Caco-2 (cell line): ENCODE measurements at places on chromosomes 1 and 21. TPM values are rescaled to one million over a fixed set of nuclear protein-coding genes. Genes with fewer than 3 reads are reported as not detected.
A peak's percentile ranks its signal among the peaks of the same experiment; 100 is the strongest.

GRCh38 chr21:18023157-18023556, 204.0 kb upstream of the C21orf91 start:
- DNase-seq, result no peak

- DNase-seq, result no peak
Observed at GRCh38 chr1:3672971-3673361, 20.6 kb downstream of the TP73 start.

DNA sequence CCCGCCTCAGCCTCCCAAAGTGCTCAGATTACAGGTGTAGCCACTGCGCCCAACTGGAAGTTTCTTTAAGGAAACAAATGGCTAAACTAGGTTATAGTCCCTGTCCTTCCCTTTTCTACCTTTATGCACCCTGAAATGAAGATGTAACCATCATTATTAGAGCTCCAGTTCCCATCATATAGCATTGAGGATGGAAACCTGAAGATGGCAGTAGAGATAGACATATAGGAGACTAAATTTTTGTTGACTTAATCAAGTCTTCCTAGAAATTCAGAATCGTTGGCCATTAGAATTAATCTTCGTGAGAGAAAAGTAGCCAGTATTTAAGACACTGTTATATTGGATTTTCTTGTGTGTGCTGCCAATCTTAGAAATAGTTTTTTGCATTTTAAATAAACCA, 1016.3 kb upstream of the NCAM2 start:
- DNase-seq, result peak; percentile 10

GRCh38 chr1:231806623-231807495, 180.3 kb downstream of the DISC1 start:
- peak; percentile 58 for DNase-seq

DNA sequence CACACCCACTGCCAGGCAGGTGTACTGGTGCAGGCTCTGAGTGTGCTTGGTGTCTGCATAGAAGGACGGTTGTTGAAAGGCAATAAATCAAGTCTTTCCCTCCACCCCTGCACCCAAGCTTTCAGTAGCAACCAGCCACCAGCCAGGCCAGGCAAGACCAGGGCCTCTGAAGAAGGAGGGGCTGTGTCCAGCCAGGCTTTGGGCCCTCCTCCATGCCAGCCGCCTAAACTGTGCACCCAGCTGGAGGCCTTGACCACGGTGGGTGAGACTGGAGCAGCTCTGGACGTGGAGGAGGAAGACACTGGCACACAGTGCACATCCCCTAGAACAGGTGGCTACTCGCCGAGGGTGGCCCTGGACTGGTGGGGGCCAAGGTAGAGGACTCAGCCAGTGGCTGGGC, 4.9 kb downstream of the OLIG2 start:
- no peak for DNase-seq

- no peak for DNase-seq
Observed at GRCh38 chr1:153341431-153341934, 7.2 kb downstream of the PGLYRP4 start.

DNA sequence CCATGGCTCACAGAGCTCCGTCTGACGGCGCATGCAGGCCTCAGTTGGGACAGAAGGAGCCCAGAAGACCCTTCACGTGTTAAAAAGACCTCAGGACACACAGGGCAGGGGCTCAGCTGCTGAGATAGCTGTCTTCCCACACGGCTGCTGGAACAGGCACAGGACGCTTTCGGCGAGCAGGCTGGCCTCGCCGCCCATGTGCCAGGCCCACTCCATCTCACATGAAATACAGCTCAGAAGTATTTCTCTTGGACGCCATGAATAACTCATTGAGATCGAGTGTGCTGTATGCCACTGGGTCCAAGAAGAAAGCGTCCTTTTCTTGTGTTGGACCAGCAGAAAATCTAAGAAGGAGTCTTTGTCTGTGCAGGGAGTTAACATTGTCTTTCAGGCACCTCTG, 69.6 kb downstream of the SIM2 start:
- no peak for DNase-seq

DNA sequence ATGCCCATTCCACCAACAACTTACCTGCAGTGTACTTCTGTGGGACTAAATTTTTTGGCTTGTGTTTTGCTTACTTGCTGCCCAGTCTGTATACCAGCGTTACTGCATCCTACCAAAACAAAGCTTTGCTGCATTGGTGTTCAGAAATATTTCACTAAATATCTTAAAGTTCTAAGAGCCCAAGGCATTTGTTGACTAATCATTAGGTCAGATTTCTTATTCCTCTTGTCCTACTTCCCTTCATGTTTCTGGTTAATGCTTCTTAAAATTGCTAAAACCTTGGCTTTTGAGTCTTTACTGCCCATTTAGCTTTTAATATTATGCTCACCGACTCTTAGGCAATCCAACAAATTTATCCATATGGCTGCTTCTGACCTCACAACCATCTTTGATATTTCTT, 161.8 kb downstream of the DPYD start:
- no peak for DNase-seq

The S100A7 gene
- not detected in 2 replicates for total RNA-seq

The MIER1 gene
- total RNA-seq, result 12.3 and 17.2 TPM in 2 replicates

The KRTAP21-2 gene
- total RNA-seq, result not detected in 2 replicates
